NCI-H2029 treated with DMSO at 0.1 percent for 48 hours (cell line): ENCODE measurements at places on chromosomes 4 and X.

DNA sequence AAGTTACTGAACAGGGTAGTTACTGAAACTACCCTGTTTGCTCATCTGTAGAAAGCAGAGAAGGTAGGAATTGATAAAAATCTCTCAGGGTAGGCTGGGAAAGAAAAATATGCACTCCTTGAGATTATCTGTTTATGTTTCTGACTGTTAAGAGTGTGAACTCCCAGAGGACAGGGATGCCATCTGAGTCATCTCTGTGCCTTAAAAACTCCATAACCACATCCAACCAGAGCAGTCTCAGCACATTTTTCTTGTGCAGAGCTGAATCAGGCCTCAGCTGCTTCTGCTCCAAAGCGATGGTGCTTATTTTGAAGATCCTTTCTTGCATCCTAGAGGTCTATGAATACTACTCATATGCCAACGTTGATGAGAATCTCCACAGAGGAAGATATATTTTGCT lies 9.9 kb downstream of the CENPVL3 start:
- DNase-seq, result no peak

DNA sequence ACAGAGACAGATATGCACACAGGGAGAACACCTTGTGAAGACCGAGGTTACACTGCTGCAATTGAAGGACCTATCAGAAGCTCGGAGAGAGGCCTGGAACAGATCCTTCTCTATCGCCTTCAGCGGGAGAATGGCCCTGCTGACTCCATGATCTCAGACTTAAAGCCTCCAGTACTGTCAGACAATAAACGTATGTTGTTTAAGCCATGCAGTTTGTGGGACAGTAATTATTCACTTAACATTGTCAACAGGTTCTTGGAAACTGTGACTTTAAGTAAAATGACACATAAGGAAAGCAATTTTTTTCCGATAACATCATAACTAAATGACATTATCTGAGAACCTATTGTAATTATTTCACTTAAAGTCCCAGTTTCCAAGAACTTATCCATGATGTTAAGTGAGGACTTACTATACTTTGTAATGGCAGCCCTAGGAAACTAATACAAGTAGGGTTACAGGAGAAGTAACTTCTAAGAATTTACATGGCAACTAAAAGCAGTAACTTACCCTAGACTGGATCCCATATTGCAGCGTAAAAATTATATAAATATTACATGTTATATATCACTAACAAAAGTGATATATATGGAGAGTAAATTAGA lies 180.8 kb upstream of the MAB21L2 start:
- no peak for DNase-seq

GRCh38 chr4:106245176-106245575 lies 70.8 kb downstream of the TBCK start:
- no peak for DNase-seq

- DNase-seq, result no peak
Observed at GRCh38 chr4:3710451-3711182, 55.6 kb upstream of the ADRA2C start.

DNA sequence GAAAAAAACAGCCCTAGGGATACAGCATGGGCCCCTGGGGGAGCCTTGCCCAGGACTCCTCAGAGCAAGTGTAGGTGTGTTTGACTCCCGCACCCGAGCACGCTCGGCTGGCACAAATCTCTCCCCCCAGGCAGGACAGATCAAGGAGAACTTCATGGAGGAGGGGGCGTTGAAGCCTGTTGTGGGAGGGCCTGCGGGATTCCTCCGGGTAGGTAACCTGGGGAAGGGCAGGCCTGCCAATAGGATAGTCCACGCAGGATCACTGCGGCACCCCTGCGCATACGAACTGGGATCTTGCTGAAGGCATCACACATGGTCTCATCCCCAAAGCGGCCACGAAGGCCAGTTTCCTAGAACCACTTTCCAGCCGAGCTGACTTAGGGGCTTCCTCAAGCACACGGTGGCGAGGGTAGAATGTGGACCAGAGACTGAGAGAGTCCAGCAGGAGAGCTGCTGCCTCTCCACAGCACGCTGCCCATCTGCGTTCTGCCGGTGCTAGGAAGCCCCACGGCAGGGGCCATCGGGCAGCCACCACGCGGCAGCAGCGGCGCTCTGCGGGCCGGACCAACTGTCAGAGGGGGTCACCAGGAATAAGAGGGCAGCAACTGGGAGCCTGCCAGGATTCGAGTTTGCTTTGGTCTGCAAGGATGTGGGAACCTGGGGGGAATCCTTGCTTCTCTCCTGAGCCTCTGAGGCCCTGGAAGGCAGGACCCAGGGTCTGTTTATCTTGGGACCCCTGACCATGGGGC lies 56.8 kb downstream of the WFS1 start:
- no peak for DNase-seq

- no peak for DNase-seq
Observed at GRCh38 chr4:105150503-105150902, 3.8 kb downstream of the TET2 start.

DNA sequence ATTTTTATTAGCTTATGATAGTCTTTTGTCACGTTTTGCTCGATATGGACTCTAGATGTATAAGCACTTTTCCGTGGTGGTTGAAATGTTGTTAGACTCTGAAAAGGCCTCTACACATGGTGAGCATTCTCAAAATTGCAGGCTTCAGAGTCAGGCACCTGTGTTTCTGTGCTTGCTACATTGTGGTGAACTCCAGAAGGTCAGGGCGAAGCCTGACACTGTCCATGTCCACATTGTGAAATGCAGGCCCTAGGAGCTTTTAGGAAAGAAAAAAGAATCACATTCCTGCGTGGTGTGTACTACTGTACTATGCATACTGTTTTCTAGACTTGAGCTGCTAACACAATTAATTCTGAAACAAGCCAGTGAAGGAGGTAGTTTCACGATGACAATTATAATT lies 86.3 kb downstream of the HS3ST1 start:
- no peak for DNase-seq

- DNase-seq, result no peak
Observed at GRCh38 chr4:166535865-166536264, 662.8 kb downstream of the TLL1 start.

- DNase-seq, result no peak
Observed at GRCh38 chr4:40552536-40552935, 77.1 kb downstream of the RBM47 start.

GRCh38 chr4:112508356-112508755 lies 7.6 kb downstream of the NEUROG2 start:
- DNase-seq, result no peak

GRCh38 chrX:19794690-19795089 lies 92.7 kb downstream of the SH3KBP1 start:
- no peak for DNase-seq

- no peak for DNase-seq
Observed at GRCh38 chrX:136839196-136839595, 41.3 kb downstream of the RBMX start.

DNA sequence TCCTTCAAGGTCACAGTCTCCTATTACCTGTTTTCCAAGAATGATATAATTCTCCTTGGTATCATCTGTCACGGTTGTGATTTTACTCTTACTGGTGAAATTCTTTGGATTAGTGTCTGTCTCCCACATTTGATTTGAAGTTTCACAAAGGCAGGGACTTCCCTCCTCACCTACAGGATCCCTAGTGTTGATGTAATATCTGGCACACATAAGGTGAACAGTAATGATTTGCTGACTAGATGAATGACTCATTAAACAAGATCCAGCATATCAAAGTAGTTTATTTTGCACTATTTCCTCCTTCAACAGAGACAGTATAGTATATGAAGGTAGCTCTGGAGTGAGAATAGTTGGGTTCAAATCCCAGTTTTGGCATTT lies 135.3 kb upstream of the IL1RAPL2 start:
- no peak for DNase-seq

- DNase-seq, result no peak
Observed at GRCh38 chrX:129786210-129786651, 6.5 kb downstream of the SASH3 start.

DNA sequence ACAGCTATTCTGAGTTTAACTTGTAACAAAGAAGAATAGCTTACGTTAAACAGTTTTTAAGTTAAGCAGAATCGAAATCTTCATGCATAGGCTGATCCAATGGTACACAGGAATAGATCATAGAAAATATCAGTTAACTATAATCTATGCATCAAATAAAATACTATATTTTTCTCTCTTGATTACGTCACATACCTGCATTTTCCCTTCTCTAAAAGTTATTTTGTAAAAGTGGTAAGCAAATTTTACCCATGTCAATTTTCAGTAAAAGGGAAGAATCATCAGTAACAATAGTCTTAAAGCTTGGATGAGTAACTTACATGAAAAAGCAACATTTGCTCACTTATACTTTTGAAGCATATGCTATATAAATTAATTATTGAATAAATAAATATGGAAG lies 692.4 kb downstream of the FAT4 start:
- DNase-seq, result no peak

- no peak for DNase-seq
Observed at GRCh38 chr4:187929024-187929423, 66.5 kb upstream of the ZFP42 start.

- no peak for DNase-seq
Observed at GRCh38 chrX:18415386-18415785, 10.0 kb upstream of the CDKL5 start.

DNA sequence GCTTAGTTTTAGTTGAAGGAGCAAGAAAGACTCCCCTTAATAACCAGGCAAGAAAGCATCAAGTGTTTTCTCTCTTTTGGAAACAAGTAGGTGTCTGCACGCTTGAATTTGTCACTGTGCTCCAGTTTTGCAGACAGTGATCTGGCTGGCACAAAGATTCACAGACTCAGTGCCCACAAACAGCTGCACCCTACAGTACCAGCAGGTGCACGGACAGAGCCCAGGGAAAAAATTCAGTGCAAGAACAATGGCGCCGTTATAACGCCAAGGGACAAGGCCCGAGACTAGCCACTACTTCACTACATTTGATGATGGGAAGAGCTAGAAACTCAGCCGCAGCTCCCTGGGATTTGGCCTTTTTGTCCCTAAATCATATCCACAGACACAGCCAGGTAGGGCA lies 56.0 kb downstream of the ZNF827 start:
- DNase-seq, result no peak

DNA sequence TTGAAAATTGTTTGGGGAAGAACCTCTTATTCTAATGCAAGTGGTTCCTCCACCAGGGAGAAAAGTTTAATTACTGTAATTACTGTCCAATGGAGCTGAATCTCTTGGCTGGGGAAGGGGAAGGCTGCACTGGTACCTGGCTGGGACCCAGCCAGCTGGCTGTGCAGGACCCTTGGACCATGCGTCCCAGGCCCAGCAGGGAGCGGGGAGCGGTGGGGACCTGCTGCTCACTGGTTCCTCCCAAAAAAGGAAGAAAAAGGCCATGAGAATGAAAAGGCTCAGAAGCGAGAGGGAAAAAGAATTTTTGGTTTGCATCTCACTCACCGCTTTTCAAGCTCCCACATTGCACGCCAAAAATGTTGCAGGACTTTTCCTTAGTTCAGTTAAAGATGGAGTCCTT lies 333.5 kb downstream of the FAM47B start:
- no peak for DNase-seq
